Activated gamma-delta T cell (primary cell): ENCODE measurements at places on chromosomes 1 and 21.

DNA sequence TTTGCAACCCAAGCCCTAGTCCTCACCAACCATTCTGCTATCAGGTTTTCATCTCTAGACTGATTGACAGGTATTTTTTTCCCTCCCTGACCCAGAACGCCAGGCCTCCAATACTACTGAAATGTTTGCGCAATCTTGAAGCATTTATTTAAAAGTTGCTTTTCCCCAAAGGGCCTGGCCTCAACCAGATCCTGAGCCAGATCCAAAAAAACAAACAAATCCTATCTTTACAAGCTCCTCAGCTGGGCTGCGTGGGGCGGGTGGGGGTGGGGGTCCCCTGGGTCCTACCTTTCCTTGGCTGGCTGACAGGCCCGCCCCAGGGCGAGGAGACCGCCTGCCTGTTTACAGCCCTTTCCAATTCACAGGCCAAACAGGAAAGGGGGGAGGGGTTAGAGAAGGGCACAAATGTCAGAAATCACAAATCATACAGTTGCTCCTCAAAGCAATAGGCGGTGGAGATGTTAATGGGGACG is 98.8 kb downstream of the FOXD2 start:
- DNase-seq = no peak

DNA sequence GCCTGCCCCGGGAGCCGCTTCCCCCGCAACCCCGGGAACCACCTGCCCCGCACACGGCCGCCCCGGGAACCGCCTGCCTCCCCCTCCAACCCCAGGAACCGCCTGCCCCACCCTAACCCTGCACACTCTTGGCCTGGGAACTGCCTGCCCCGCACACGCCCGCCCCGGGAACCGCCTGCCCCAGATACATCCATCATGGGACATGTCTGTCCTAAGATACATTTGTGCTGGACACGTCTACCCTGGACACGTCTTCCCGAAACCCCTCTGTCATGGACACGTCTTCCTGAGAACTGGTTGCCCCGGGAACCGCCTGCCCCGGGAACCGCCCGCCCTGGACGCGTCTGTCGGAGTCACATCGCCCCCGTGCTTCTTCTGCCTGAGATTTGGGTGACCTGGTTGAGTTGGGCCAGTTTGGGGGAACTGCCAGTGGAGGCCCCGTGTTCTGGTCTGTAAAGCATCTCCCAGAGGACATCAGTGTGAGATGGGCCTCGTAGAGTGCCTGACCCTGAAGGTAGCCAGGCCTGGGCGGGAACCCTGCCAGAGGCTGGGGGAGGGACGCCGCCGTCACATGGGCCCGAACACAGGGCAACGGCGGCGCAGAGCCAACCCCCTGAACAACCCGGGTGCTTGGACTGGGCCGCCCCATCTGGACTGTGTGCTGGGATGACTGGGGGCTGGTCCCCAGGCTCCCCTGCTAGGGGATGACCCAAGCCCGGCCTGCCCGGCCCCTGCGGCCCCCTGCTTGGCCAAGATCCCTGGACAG is 3.6 kb downstream of the PERM1 start:
- no peak for DNase-seq

GRCh38 chr1:40310983-40311642 is 6.0 kb downstream of the COL9A2 start:
- no peak for DNase-seq

DNA sequence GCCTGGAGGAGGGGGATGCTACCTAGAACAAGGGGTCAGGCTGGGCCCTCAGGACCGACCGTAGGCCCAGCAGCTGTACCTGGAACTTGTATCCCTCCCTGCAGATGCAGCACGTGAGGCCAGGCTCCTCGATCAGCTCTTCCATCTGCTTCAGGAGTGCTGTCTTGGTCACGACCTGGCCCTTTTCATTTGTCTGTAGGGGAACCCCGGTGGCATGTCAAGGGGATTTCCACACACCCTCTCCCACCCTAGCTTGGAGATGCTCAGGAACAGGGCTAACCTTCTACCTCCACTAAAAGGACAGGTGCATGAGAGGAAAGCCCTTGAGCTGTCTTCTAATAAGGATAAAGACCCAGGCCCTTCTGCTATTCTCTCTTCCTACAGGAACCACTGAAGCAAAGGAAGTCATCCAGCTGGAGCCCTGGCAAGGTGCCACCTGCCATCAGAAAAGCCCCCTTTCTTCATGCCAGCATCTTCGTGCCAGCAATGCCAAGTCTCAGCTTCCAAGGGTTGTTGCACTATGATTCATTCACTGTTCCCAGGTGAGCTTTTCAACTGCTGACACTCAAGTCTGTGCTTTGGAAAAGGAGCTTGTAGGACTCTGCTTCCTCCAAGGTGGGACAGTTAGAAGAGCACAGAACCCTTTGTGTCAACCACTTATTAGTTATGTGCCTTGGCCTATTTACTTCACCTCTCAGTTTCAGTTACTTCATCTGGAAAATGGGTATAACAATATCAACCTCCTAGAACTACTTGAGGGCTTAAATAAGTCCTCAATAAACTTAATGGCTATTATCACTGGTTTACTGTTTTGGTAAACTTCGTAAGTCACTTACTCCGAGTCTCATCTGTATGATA is 122.1 kb downstream of the UBR4 start:
- DNase-seq = no peak

- no peak for DNase-seq
These were observed 532.5 kb downstream of the NCAM2 start for GRCh38 chr21:21530680-21531079.

DNA sequence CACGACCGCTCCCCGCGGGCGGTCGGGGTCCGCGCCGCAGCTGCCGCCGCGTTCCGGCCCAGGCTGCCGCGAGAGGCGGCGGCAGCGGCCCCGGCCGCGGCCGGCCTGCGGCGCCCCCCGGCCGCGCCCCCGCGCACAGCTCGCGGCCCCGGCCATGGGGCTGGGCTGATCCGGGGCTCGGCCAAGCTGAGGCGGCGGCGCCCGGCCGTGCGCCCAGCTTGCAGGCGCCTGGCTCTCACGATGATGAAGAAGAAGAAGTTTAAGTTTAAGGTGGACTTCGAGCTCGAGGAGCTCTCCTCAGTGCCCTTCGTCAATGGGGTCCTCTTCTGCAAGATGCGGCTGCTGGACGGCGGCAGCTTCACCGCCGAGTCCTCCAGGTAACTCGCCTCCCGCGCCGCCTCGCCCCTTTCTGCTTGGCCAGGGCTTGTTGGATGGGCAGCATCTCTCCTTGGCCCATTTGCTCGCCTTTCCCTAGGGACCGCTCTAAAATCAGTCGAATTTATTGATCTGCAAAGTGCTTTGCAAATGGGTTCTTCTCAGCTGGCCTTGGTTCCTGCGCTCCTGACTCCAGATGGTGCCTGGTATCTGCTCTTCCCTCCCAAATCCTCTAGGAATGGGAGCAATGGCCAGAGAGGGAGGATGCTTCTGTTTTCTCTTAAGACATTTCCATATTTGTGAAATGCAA is 431 bp downstream of the EEIG2 start:
- DNase-seq = no peak

DNA sequence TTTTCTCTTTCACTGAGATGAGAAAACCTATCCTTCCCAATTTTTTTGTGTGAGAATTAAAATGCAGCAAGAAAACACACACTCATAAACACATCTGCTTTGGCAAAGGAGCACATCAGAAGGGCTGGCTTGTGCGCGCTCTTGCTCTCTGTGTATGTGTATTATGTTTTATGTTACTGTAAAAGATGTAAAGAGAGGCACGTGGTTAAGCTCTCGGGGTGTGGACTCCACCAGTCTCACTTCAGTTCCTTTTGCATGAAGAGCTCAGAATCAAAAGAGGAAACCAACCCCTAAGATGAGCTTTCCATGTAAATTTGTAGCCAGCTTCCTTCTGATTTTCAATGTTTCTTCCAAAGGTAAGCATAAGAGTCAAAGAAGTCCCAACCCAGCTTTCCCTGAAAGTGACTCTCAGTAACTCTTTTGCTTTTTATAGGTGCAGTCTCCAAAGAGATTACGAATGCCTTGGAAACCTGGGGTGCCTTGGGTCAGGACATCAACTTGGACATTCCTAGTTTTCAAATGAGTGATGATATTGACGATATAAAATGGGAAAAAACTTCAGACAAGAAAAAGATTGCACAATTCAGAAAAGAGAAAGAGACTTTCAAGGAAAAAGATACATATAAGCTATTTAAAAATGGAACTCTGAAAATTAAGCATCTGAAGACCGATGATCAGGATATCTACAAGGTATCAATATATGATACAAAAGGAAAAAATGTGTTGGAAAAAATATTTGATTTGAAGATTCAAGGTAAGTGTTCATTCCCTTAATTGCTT is at the start of gene CD2:
TSS of gene CD2 (plus strand) at position 233 of the 780 bp plus-strand sequence. CDS start at position 296, 63 bp downstream.
- DNase-seq = no peak

DNA sequence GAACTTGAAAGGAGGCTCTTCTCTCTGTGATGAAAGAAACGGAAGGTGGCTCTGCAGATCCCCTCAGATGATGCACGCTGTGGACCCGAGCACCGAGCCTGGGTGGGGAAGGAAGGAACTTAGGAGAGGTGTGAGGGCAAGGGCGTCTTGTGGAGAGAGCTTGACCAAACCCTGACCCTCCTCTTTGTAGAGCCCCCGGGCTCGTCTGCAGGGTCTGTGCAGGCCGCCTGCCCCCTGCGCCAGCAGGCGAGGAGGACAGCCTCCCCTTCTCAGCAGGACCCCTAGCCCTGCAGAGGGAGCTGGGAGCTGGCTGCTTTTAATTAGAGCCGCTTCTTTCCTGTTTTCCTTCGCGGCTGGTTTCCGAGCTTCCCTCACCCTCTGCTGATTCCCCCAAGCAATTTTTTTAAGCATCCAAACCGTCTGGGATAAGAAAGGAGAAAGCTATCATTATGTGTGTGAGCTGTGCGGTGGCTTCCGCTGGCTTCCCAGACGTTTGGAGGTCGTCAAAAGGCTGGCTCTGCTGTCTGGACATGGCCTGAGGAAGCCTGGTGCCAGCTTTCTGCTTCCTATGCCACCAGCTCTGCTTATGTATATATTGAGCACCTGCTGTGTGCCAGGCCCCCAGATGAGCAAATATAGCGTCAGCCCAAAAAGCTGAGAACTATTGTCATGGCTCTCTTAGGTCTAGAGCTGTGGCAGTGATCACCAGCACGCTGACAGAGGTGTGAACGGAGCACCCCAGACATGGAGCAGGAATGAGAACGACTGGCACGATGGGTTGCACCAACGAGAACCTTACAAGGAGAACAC is 160.2 kb upstream of the IRF2BP2 start:
- DNase-seq = no peak

- DNase-seq = no peak
These were observed 9.6 kb downstream of the ACKR1 start for GRCh38 chr1:159214149-159214760.

- DNase-seq = no peak
These were observed 6.0 kb downstream of the DLGAP3 start for GRCh38 chr1:34923490-34923889.

DNA sequence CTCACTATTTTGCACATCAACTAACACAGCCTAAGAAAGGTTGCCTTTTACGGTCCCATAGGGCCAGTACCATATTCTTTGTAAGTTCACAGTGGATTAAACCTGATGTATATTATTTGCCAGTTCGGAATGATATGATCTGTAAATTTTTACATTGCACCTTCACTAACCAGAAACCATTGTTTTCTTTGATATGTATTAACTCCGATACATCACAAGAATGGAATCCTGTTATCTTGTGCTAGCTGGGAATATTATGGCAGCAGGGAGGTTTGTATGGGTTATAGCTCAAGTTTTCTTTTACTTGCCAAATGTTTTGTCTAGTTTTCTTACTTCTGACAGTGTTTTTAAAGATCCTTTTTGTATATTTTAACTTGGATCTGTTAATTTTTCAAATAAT is 51.4 kb upstream of the S1PR1 start:
- DNase-seq = no peak

DNA sequence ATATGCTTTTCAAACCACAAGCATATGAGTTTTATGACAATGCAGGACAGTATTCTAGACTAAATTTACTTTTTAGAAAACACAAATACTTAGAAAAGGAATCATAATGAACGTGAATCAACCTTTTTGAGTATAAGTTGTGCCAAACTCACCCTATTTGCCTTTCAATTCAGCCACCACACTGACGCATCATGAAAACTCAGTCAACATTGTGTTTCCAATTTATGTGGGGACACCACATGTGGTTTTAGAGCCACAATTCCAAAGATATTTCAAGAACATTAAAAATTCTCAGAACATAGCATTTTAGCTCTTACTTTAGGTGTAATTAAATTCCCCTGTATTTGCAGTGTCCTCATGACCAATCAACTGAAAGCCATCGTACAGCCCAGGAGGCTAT is 118.8 kb downstream of the PTBP2 start:
- no peak for DNase-seq

DNA sequence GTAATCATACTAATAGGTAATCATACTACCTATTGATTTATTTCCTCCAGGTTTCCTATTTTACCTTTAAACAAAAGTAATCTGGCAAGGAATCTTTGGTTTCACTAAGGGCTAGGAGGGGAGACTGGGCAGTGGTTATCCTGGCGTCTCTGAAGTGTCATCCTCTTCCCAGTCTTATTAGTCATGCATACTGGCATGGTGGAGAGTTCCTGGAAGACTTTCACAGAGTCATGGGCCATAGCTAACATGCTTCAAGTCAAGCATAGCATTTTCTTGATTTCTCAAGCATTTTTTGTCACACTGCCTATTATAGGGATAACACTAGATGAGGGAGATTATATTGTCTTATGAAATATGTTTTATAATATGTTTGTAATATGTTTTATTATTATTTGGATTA is 64.0 kb upstream of the ASB17 start:
- no peak for DNase-seq

- DNase-seq = no peak
These were observed 175.7 kb downstream of the VPS13D start for GRCh38 chr1:12405325-12406210.

GRCh38 chr1:227240983-227241382 is 77.3 kb downstream of the CDC42BPA start:
- no peak for DNase-seq

DNA sequence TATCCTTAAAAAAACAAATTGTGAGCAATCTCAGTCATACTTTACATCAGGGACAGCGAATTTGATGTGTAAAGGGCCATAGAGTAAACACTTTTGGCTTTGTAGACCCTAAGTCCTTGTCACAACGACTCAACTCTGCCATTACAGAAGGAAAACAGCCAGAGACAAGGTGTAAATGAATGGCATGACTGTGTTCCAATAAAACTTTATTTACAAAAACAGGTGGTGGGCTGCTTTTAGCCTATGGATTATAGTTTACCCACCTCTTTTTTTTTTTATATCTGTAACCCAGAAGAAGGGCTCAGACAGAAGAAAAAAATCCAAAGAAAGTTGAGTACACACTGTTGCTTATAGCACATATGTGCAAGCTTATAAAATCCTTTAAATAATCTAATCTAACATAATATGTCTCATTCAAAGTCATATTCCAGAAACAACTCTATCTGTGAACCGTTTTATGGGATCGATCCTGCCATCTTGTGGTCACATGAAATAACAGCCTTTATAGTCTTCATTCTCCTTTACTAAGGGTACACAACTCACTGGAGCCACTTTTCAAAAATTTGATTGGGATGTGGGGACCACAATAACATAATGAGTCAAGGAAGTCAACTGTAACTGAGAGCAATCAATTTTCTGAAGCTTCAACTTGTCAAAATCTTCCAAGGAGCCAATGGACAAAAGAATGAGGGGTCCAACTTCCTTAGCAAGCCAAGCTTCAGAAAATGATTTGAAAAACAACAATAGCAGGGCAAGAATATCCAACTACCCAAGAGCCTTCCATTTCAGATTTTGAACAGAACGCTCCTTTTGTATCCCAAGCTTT is 142.2 kb upstream of the KRTAP19-8 start:
- no peak for DNase-seq

GRCh38 chr1:151384584-151384983 is 12.1 kb upstream of the SELENBP1 start:
- no peak for DNase-seq
